ENCODE measurements at places on chromosomes 6 and 20. TPM values are rescaled to one million over a fixed set of nuclear protein-coding genes. Genes with fewer than 3 reads are reported as not detected.

Gene LRRC73
- 0.10 TPM for total RNA-seq

Gene LINC00237
- total RNA-seq: not detected

Gene PCSK2
- not detected for total RNA-seq

Gene LAMA2
- 2.0 TPM for total RNA-seq

DNA sequence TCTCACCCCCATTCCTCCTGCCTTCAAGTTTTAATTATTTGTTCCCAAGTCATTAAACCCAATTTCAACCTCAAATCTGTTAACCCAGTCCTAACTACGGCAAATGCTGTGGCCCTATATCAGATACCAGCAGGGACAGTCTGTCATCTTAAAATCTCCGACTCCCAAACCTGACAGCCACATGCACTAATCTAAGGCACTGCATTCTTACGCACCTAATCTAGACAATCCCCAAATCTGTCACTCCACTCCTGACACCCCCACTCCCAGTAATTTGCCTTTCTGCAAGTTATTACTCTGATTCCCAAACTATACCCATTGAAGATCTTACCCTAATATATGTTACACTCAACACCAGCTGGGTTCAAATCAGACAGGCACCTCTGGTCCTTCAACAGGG lies 2.5 kb downstream of the MTCH1 start:
- no peak overlapping the region for H3K4me3 ChIP-seq
- peaks cover 5% of the 10 kb centered on the region for H3K36me3 ChIP-seq
- no peak for DNase-seq
- peaks cover 26% of the 10 kb centered on the region for H3K4me1 ChIP-seq

DNA sequence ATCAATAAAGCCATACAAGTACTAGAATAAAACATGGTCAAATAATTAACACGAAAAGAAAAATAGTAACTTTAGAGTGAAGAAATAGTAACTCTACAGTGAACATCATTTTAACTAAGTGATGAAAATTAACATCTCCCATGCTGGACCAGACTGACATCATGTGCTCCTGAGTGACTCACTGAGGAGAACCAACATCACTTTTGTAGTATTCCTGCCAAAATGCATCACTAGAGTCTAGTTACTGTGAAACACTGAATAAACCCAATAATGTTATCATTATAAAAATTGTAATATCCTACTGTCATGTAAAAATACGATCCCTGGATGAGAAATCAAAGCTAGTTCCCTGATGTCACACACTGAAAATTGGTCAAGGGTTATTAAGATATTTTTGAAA lies 361.3 kb downstream of the CD109 start:
- DNase-seq: no peak
- no peak overlapping the region for H3K4me3 ChIP-seq
- no peaks in the 10 kb centered on the region for H3K36me3 ChIP-seq

DNA sequence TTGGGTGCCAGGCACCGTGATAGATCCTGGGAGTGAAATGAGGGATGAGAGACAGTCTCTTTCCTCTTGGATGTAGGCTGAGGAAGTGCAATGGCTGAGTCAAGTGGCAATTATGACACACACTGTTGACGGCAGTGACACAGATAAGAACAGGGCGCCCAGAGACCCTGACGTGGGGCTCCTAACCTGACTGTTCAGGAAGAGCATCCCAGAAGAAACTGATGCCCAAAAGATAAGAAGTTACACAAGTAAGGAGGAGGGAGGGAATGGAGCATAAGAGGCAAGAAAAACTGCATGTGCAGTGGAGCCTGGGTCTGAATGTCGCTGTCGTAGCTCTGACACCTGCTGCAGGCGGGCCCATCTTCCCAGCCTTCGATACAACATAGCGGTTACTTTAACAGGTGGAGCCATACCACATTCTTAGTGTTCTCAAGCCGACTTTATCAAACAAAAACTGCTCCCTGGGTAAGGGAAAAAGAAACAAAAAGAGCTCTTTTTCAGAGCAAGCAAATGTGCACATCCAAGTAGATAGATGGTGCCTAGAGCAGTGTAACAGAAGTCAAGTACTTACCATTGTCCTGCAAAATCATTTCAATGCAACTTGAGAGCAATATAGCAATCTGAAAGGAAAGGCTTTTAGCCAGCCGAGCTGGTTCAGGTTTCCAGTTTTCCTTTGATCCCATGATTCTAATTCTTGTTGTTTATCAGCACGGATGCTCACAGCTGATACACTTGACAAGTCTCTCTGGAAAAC lies 463.9 kb upstream of the JARID2 start:
- H3K4me1 ChIP-seq: peaks cover 15% of the 10 kb centered on the region
- H3K27me3 ChIP-seq: peaks cover 4% of the 10 kb centered on the region
- no peaks in the 10 kb centered on the region for H3K36me3 ChIP-seq
- H3K4me3 ChIP-seq: no peak overlapping the region
- DNase-seq: no peak
- no peak overlapping the region for H3K27ac ChIP-seq

Measured in activated naive CD8-positive, alpha-beta T cell treated with anti-CD3 and anti-CD28 coated beads for 36 hours (primary cell).